ENCODE measurements at places on chromosomes 6 and 20. TPM values are rescaled to one million over a fixed set of nuclear protein-coding genes. Genes with fewer than 3 reads are reported as not detected.
A peak's percentile ranks its signal among the peaks of the same experiment; 100 is the strongest.

DNA sequence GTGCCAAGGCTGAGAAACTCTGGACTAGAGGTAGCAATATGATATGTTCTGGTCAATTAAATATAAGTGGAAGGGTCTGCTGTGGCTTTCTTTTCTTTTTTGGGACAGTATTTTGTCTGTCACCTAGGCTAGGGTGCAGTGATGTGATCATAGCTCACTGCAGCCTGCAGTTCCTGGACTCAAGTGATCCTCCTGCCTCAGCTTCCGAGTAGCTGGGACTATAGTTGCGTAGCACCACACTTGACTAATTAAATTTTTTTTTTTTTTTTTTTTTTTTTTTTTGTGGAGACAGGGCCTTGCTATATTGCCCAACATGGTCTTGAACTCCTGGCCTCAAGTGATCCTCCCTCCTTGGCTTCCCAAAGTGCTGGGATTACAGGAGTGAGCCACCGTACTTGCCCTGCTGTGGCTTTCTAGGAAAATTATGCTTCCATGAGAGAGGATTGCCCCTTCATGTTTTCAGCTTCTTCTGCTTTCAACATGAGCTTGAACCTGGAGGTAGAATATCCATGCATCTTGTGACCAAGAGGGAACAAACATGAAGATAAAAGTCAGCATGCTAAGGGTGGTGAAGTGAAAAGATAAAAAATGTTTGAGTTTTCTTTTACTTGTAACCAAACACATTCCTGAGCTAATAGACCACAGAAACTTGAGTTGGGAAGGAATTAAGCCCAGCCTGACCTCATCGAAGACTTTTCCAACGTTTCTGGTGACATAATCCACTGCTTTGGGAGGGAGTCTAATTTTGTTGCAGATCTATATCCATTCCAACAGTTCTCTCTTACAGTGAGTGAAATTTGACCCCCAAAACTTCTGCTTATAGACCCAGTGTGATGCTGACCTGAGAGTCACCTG is 75.1 kb downstream of the CARMIL1 start:
- no peaks in the 10 kb centered on the region for H3K4me1 ChIP-seq
- no peak overlapping the region for H3K4me3 ChIP-seq
- H3K27me3 ChIP-seq, result no peaks in the 10 kb centered on the region
- H3K36me3 ChIP-seq, result no peaks in the 10 kb centered on the region
- H3K27ac ChIP-seq, result no peak overlapping the region

DNA sequence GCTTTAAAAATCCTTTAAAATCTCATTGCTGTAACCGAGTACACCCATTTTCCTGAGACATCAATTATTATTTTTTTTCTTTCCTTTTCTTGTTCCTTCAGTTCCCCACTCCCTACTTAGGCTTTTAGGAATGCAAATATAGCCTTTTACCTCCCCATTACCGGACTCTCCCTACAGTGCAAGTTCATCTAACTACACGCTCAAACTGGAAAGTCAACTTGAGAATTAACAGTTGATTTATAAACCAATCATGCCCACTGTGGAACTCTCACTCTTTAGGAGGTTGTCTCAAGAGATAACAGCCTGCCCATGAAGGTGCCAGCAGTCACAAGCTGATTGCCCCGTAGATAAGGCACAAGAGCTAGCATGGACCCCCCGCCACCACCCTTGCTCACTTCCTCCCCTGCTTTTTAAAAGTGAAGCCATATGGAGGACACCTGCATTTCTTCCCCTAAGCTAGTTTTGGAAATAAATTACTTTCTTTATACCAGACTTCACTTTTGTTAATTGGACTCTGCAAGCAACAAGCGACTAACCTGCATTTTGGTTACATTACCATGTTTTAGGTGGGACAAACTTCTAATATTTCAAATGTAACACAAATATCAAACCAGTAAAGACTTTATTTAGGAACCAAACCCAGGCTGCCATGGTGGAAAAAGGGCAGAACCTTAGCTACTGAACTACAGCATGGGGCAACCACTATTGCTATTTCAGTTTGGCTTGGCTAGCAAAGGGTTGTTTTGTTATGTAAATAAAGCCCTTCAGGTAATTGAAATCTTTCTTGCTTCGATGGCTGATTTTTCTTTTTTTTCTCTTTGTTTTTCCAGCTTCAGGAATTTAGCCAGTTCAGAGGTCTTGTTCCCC is 34.9 kb downstream of the UBD start:
- no peaks in the 10 kb centered on the region for H3K36me3 ChIP-seq
- H3K4me1 ChIP-seq, result no peaks in the 10 kb centered on the region
- no peak for DNase-seq
- H3K27me3 ChIP-seq, result no peaks in the 10 kb centered on the region
- H3K4me3 ChIP-seq, result no peak overlapping the region

The SLC12A5 gene
- not detected for total RNA-seq

The TMEM74B gene
- 0.13 TPM for total RNA-seq

The EDN3 gene
- total RNA-seq, result 65.2 TPM

DNA sequence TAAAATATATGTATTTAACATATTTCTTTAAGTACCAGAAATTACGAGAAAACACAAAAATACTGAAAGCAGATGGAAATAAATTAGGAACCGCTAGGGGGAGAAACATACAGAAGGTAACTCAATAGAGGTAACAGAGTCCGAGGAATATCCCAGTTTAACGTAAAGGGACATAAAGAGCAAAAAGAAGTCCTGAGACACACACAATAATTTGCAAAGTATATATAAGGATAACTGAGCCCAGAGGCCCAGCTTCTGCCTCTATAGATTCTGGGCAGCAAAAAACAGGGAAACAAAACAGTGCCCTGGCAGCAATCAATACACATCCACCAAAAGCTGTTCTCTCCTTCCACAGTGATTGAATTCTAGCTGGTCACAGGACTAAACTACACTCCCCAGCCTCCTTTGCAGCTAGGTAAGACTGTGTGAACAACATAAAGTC is 15.1 kb downstream of the TBC1D32 start:
- DNase-seq, result no peak
- no peaks in the 10 kb centered on the region for H3K27me3 ChIP-seq
- no peaks in the 10 kb centered on the region for H3K36me3 ChIP-seq
- H3K27ac ChIP-seq, result no peak overlapping the region

The C6orf15 gene
- total RNA-seq, result not detected

DNA sequence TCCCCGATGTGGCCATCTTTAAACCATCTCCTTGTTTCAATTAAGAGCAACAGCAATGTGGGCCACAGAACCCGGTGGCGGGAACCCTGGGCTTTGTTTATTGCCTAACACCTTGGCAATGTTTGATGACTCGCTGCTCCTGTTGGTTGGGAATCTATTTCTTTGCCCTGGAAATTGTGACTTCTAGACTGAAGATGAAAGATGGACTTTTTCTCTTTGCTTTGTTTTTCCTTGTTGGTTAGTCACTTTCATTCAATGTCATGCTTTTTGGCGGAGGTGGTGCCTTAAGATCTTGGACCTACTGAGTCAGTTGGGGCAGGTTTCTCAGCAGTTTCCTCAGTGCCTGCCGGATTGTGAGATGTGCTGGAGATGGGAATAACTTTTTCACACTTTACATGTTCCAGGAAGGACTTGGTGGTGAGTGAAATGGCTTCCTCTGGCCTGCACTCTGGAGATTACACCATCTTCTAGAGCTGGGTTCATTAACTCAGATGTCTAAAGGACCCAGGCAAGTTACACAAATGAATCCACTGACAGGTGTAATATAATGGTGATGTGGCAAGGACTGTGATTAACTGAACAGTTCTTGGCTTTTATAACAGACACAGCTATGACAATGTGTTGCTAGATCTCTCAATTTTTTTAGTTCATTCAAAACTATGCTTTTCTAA is 56.3 kb downstream of the TSHZ2 start:
- H3K4me3 ChIP-seq, result no peak overlapping the region
- no peaks in the 10 kb centered on the region for H3K36me3 ChIP-seq
- no peaks in the 10 kb centered on the region for H3K4me1 ChIP-seq
- DNase-seq, result no peak

- no peak for DNase-seq
- no peak overlapping the region for H3K27ac ChIP-seq
- no peaks in the 10 kb centered on the region for H3K36me3 ChIP-seq
- no peaks in the 10 kb centered on the region for H3K27me3 ChIP-seq
These were observed 48.1 kb downstream of the KCNS1 start for GRCh38 chr20:45052698-45053429.

The DSP gene
- total RNA-seq, result 1,238 TPM

- no peak for DNase-seq
- no peaks in the 10 kb centered on the region for H3K27me3 ChIP-seq
These were observed 512 bp downstream of the TAP1 start for GRCh38 chr6:32852844-32853540.

DNA sequence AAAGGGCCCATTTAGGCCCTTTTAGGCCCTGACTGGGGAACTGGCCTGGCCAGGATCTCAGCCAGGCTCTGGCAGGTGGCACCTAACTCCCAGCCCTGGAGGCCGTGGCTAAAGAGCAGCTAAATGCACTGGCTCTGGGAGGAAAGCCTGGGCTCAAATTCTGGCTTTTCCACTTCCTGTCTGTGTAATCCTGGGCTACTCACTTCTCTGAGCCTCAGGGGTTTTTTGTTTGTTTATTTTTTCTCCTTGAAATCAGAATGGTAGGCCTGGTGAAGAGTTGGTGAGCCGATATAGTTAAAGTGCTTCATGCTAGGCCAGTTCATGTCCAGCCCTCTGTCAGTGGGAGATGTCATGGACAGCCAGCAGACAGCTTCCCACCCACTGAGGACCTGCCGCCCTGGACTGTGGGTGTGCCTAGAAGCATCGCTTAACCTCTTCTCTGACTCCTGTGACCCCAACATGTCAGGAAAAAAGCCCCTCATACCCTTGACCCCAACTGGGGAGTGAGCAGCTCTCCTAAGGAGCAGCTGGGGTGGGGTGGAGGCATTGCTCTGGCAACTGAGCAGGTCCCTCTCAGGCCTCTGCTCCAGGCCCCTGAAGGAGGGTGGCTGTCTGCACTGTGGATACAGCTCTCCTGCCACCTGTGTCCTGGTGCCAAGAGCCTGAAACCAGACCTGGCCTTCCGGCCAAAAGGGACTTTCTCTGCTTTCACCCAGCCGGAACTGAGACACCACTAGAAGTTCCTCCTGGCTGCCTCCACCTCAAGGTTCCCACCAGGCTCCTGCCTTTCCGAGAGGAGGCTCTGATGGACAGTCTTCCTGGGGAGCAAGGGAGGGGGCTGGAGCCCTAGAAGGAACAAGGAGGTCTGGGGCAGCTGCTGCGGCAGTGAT is 57.2 kb upstream of the MYL9 start:
- no peak overlapping the region for H3K4me3 ChIP-seq
- H3K27ac ChIP-seq, result peak overlapping the region; percentile 6
- no peaks in the 10 kb centered on the region for H3K36me3 ChIP-seq
- no peaks in the 10 kb centered on the region for H3K27me3 ChIP-seq

- no peaks in the 10 kb centered on the region for H3K36me3 ChIP-seq
- no peak for DNase-seq
- peaks cover 17% of the 10 kb centered on the region for H3K27me3 ChIP-seq
- no peak overlapping the region for H3K4me3 ChIP-seq
- no peak overlapping the region for H3K27ac ChIP-seq
These were observed 101.6 kb downstream of the DACT2 start for GRCh38 chr6:168217880-168218537.

DNA sequence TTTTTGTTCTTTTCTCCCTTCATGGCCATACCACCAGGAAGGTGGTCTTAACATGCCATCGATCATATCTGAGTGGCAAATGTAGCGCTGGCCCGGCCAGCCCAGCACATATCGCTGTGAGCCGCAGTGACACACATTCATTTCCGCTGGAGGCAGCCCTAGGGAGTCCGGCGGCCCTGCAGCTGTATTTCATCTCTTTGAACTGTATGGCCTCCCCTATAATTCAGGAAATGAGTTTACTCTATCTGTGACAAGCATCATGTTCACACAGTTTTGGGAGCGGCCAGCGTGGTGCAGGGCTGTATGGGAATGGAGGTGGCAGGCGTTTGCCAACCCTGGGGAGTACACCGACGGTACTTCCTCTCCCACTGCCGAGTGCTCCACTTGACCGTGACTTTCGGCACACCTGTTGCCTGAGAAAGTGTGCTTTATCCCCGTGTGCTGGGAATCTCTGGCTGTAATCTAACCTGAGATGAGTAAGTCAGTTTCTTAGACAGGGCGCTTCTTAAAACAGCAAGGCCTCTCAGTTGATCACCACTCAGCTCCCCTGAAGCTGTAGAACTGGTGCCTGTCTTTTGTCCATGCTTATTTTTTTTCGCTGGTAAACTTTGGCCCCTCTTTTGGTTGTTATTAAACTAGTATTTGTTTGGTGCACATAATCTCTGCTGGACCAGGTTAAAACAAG is 257.1 kb upstream of the TAB2 start:
- no peaks in the 10 kb centered on the region for H3K27me3 ChIP-seq
- no peak for DNase-seq
- peak overlapping the region; percentile 12 for H3K27ac ChIP-seq
- no peaks in the 10 kb centered on the region for H3K36me3 ChIP-seq
- H3K4me1 ChIP-seq, result peaks cover 25% of the 10 kb centered on the region

DNA sequence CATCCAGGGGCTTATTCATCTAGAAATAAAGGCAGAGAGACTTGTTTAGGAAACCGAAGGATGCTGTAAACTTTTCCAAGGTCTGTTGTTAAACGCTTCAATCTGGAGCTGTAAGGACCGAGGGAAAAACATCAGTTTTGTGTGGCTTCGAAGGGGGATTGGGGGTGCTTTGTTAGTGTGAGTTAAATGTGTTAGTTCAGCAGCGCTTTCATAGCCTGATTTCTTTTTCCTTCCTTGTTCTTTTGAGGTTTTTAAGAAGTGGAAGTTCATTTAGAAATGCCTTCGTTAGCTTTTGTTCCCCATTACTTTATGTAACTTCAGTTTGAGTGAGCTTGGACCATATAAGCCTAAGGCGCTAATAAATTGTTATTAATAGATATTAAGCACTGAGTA is 1.5 kb downstream of the ANKS1A start:
- H3K27ac ChIP-seq, result peak overlapping the region; percentile 18
- H3K27me3 ChIP-seq, result no peaks in the 10 kb centered on the region
- no peaks in the 10 kb centered on the region for H3K36me3 ChIP-seq
- H3K4me3 ChIP-seq, result peak overlapping the region; percentile 63
- H3K4me1 ChIP-seq, result peaks cover 23% of the 10 kb centered on the region

DNA sequence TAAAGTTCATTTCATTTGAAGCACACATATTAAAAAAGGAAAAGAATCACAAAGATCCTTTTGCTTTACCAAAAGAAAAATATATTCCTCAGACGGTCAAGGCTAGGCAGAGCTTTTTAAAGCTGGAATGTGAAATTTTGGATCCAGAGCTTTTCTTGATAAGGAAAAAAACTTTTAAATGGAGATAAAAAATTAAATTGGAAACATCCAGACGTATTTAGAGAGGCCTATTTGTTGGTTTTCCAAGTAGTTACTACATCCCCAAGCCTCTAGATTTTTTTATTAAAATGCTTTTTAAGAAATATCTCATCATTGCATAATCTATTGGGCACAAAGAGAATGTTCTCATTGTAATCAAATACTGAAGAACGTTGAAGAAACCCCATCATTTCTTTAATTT is 385.7 kb upstream of the CITED2 start:
- H3K36me3 ChIP-seq, result no peaks in the 10 kb centered on the region
- no peaks in the 10 kb centered on the region for H3K4me1 ChIP-seq
- no peak overlapping the region for H3K4me3 ChIP-seq
- no peak overlapping the region for H3K27ac ChIP-seq
- no peak for DNase-seq

DNA sequence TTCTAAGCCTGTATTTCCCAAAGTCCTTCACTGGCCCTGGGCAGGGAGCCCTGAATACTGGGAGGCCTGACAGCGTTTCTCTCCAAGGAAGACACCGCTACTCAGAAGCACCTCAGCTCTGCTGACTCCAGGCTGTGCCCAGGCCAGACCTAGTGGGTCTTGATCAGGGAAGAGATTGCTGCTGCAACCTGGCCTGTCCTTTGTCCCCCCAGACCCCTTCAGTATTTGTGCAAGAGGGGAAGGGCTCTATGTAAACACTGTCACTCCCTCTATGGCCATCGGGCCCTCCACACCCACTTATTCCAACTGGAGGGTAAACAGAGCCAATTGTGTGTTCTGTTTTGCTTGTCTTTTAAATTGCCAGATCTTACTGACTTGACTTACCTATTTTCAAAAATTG is 20.6 kb downstream of the PLEKHG1 start:
- H3K27me3 ChIP-seq, result no peaks in the 10 kb centered on the region
- H3K36me3 ChIP-seq, result no peaks in the 10 kb centered on the region
- DNase-seq, result no peak
- H3K4me1 ChIP-seq, result peaks cover 21% of the 10 kb centered on the region
